ENCODE measurements at places on chromosomes 11 and 22.

DNA sequence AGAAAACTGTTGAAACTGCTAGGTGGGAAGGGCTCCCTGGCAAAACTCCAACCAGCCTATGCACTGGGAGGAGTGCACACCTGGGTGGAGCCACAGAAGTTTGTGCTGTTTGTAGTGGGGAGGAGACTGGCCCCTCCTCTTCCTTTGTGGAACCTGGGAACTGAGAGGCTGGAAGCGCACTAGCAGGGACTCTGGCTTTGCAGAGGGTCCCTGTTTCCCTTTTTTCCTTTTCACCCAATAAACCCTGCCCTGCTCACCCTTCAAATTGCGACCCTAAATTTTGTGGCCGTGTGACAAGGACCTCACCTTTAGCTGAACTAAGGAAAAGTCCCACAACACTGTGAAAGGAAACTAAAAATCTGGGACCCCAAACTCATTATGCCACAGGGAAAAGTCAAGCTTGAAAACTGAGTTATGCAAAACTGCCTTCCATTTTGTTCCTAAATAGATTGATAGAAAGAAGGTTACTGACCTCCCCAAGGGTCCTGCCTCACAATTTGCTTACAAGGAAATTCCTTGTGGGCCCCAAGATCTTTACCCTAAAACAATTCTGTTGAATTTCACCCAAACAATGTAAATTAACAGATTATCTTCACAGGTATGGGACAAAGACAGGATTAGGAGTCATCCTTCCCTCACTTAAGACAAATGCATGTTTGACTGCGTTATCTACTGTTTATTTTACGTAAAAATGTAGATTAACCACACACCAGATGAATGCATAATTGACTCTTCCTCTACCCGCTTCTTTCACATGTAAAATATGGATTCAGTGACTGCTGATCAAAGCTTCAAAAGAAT, 81.0 kb downstream of the SLC36A4 start:
- no peak for DNase-seq

DNA sequence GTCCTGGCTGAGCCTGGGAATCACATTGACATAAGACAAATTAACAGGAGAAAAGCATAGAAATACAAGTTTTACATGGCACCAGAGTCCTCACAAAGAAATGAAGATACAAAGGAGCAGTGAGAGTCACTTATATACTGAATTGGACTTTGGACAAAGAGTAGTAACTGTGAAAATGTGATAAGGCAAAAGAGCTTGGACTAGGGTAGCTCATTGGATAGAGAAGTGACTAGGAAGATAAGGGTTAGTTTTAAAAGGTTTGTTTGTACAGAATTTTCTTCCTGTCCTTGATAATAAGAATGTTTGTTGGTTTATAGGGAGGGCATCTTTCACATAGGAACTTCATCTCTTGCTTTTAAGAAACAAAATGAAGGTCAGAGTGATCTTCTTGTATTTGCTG, 17.9 kb upstream of the NUCB2 start:
- DNase-seq, result no peak

DNA sequence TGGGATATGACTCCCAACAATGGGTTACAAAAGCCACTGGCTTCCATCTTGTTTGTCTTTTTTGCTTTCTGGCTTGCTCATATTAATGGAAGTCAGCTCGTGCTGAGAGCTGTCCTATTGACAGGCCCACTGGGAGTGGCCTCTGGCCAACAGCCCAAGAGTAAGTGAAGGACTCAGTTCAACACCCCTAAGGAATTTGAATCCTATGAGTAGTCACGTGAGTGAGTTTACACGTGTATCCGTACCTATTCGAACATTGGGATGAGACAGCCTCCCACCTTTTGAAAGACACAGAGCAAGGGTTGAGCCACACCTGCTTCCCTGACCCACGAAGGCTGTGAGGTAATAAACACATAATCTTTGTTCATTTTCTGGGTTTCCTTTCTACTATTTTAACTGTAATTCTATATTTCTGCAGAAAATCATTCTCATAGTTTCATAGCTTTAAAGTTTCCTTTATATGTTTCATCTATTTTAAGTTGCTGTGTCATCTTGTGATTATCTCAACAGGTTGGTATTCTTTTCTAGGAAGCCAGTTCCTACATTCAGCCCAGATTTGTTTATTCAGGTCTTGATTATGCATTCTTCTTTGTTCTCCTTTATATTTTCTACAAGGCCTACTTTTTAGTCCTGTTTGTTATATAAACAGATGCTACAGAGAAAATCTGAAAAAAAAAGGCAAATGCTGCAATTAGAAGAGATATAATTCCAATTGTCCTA, 802.3 kb downstream of the CNTN5 start:
- DNase-seq, result no peak

GRCh38 chr11:134742224-134742612, 330.2 kb upstream of the B3GAT1 start:
- no peak for DNase-seq

GRCh38 chr22:43256976-43257545, 70.1 kb upstream of the TTLL12 start:
- no peak for DNase-seq

- no peak for DNase-seq
Measured at GRCh38 chr11:112514011-112514740, 253.5 kb upstream of the PLET1 start.

GRCh38 chr11:95867105-95867504, 56.8 kb downstream of the MTMR2 start:
- no peak for DNase-seq

DNA sequence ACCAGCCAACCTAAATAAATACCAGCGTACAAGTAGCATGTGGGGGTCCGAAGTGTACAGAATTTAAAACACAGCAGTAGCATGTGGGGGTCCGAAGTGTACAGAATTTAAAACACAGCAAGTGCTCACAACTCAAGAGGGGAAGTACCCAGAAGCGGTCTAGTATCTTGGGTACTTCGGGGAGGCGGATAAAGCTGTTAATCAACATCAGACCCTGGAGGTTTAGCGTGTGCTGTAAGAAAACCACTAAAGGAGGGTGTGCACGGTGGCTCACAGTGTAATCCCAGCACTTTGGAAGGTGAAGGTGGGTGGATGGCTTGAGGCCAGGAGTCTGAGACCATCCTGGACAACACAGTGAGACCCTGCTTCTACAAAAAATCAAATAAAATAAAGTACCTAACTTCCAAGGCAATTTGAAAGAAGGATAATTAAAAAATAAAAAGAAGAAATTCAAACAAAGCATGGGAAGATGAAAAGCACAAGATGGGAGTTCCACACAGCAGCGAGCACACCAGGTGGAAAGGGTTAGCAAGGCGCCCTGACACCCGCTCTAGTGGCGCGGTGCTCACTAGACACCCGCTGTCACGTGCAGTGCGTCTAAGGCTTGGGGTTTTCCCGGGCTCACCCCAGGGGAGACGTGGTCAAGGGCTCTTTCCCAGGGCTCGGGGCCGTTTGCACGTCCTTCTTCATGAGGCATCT, 35.0 kb upstream of the MOB2 start:
- DNase-seq, result no peak

GRCh38 chr11:47495011-47495855, 46.3 kb upstream of the RAPSN start:
- DNase-seq, result no peak

DNA sequence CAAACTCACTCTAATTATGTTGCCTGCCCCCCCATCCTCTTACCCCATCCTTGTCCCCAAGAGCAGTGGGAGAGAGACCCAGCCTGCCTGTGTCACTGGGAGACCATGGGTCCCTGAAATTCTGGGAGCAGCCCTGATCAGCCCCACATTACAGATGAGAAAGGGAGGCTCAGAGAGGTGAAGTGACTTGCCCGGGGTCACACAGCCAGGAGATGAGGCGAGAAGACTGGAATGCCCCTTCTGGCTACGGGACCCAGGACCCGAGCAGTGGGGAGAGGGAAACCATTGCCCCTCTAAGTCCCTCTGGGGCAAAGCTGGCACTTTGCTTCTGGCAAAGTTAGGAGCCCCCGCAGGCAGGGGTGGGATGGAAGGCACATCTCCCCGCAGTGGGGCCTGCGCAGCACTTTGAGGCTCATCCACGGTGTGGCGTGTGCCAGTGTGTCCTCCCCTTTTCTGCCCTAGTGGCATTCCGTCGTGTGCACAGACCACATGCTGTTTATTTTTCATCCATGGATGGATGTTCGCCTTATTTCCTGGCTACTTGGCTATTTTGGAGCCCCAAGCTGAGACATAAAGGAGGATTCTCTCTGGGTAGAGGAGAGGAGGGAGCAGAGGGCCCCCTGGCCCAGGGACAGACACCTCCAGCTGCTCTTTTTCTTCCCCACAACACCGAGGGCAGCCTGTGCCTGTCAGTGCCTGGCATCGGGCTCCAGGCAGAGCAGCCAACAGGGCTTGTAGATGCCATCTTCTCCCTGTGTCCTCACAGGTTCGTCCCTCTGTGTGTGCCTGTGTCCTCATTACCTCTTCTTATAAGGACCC, 3.7 kb upstream of the FGF3 start:
- no peak for DNase-seq

DNA sequence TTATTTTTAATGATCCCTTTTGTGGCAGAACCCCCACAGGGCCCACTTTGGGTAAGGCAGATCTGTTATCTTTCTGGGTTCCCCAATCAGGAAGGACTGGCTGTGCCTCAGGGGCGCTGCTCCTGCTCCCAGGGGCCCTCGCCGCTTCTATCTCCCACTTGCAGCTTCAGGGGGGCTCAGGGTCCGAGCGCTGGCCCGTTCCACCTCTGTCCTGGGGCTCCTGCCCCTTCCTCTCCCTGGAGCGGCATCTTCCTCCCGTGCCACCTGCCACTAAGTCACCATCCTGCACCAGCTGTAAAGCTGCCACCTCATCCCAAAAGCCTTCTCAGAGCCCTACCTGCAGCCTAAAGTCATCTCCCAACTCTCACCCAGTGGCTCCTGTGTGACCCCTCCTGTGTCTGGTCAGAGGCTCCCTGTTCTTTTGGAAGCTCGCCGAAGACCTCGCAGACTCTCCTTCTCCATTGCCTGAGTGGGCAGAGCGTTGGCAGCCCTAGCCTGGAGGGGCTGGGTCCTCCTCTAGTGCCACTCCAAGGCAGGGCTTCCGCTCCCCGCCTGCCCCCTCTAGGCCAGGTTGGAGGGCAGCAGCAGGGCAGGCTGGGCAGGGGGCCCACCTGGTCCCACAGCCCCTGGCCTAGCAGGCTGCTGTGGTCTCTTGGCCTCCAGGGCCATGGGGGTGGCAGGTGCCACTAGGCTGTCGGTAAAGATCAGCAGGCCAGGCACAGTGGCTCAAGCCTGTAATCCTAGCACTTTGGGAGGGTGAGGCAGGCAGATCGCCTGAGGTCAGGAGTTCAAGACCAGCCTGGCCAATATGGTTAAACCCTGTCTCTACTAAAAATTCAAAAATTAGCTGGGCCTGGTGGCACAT, 106.7 kb downstream of the MORC2 start:
- no peak for DNase-seq
